Stimulated activated CD4-positive, alpha-beta T cell treated with anti-CD3 and anti-CD28 coated beads, Interleukin-1b, Interleukin-23, amount 100 ng/mL, for 48 hours (primary cell): ENCODE measurements at places on chromosomes 7 and 10.

DNA sequence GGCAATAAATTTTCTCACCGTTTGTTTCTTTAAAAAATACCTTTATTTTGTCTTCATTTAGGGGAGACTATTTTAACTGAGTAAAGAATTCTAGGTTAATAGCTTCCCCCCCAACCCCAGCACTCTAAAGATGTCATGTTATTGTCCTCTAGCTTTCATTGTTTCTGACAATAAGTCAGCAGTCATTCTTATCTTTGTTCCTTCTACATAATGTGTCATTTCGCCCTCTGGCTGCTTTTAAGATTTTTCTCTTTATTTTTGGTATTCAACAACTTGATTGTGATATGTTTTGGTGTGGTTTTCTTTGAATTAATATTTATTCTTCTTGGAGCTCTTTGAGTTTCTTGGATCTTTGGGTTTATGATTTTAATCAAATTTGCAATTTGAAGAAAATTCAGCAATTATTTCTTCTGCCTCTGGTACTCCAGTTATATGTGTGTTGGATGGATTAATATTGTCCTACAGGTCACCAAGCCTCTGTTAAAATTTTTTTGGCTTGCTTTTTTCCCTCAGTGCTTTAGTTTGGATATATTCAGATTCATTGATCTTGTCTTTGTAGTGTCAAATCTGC, 64.6 kb upstream of the ELN start:
- DNase-seq: no peak

- no peak for DNase-seq
Observed at GRCh38 chr10:91493313-91493712, 83.2 kb downstream of the HECTD2 start.

DNA sequence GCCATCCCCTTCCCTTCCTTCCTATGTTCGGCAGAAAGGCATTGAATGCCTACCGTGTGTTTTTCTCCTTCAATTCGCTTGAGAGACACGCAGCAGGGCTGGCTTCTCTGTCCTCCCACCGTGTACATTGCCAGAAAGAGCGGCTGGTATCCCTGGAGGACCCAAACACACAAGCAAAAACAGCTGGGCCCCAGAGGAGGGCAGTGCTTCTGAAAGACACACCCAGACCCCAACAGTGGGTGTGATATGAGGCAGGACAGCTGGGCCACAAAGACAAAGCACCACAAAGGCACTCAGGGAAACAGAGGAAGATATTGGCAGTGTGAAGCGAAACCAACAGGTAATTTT, 133.1 kb upstream of the SH2B2 start:
- no peak for DNase-seq

- no peak for DNase-seq
Observed at GRCh38 chr10:133614830-133615580, 11.6 kb downstream of the FRG2B start.

DNA sequence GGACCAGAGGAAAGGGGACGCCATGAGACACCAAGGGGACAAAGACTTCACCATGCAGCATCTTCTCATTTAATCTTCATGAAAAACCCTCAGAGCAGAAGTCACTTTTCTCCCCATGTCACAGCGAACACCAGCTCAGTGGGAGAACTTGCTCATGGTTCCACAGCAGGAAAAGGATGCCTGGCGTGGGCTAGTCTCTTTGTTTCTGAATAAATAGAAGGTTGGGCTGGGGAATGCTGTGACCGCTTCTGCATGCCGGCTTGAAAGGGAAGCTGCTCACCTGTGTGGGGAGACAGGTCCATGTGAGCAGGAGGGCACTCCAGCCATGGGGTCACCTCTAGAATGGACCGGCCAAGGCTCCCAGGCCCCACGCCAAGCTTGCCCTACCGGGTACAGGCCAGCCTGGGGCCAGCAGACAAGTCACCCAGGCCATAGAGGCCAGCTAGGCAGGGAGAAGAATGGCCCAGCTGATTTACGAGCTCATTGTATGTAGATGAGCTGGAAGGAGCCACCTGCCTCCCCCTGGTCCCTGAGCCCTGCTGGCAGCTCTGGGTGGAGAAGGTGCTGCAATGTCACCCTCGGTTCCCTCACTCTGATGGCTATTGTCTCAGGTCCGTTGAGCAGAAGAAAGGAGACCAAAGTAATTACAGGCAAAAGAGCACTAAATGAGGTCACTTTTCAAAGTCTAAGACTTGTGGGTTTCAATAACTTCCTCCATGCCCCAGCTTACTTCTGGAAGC, 82.0 kb upstream of the PDZD8 start:
- DNase-seq: no peak

GRCh38 chr7:159130820-159131219, 13.8 kb downstream of the VIPR2 start:
- no peak for DNase-seq

DNA sequence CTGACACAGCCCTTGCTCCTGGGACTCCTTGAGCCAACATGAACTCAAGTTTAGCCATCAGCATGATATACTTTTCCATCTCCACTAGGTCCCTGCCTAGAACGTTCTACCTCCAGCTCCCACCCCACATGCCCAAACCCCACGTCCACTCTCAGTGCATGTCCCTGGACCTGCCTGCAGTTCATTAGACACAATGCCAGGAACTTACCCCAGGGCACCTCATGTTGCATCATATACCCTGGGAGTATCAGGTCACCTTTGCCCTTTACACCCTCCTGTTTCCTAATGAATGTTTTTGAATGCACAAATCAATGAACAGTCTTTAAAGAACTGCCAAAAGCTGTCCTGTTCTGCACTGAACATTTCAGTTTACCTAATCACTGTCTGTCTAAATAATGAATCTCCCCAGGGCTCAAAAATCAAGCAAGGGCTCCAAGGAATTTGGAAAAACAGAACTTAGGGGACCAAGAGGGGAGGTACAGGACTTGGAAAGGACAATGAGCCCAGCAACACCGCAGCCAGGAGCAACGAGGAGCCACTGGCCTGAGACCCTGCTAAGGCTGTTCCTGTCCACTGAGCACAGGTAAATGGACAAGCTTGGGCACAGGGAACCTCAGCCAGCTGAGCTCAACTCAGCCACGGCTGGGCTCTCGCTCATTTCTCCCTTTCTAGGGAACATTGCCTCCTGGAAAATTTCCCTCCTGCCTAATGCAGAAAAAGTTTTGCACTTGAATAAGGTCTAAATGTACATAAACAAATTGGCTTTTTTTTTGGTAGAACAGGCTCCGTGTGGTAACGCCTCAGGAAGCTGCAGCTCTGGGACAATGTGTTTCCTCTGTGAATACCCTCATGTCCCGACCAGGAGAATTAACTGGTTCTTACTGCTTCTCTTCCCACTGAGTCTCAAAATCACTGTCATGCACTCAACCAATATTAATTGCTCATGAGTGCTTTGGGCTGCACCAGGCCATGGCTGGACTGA, 7.4 kb downstream of the MAT1A start:
- DNase-seq: no peak

- DNase-seq: no peak
Observed at GRCh38 chr7:1555046-1555812, 776 bp downstream of the TMEM184A start.

- no peak for DNase-seq
Observed at GRCh38 chr10:63064706-63065105, 68.4 kb upstream of the NRBF2 start.

DNA sequence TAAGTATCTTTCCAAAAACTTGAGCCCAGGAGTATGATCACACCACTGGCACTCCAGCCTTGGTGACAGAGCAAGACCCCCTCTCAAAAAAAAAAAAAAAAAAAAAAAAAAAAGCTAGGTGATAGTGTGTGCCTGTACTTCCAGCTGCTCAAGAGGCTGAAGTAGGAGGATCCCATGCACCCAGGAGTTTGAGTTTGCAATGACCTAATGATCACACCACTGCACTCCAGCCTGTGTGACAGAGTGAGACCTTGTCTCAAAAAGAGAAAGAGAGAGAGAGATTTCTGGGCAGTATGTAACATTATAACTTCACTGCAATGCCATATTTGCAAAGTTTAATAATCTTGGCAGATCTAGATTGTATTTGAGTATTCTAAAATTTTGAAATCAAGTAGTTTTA, 47.6 kb downstream of the AKAP9 start:
- DNase-seq: no peak

- no peak for DNase-seq
Observed at GRCh38 chr10:30709700-30710358, 80.3 kb upstream of the LYZL2 start.

DNA sequence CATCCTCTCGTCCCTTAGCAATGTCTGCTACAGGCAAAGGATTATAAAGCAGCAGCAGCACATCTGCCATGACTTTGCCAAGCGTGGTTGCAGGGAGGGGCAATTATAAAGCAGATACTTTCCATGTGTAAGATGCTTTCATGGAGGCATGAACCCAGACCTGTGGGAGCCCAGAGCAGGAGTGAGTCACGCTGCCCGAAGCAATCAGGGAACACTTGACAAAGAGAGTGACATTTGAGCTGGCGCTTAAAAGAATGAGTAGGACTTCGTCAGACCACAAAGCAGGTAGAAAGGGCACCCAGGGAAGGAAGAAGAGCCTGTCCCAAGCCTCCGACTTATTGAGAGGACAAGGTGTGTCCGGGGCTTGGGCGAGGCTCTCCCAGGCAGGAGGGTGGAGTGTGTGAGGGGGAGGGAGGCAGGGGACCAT, 147.2 kb downstream of the MYOF start:
- peak; percentile 31 for DNase-seq

- DNase-seq: no peak
Observed at GRCh38 chr10:49664006-49664841, 15.2 kb upstream of the C10orf53 start.

GRCh38 chr10:25842146-25842545, 91.9 kb upstream of the MYO3A start:
- DNase-seq: no peak

DNA sequence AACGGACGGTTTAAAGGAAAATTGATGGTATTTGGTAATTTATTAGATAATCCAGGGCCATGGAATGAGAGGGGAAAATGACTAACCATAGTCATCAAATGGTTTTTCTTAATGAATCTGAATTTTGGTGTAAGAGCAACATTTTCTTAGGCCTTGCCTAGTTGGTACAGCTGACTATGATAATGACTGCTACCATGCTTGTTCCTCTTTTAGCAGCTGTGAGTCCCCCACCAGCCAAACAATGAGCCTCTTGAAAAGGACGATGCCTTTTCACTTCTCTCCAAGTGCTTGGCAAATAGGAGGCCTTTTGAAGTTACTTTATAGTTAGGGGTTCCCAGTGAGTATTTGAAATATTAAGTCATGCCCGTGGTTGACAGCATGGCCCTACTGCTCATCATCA, 53.0 kb downstream of the TRUB1 start:
- DNase-seq: no peak

- DNase-seq: no peak
Observed at GRCh38 chr10:131452926-131453720, 141.6 kb upstream of the TCERG1L start.

DNA sequence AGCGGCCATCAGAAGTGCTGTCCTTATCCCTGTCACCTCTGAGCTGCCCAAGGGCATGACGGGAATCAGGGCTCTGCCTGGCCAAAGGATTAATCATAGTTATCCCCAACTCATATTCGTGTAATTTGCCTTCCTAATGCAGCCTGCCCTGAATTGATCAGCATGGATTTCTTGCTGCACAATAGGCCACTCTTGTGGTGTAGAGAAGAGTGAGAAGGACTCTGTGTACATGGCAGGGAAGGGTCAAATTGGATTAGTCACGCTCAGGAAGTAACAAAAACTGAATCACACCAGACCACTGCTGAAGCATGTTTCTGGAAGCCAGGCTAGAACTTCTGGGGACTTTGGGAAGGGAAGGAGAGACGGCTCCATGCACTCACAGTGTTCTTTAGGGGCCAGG, 227.0 kb downstream of the BUB3 start:
- DNase-seq: no peak

DNA sequence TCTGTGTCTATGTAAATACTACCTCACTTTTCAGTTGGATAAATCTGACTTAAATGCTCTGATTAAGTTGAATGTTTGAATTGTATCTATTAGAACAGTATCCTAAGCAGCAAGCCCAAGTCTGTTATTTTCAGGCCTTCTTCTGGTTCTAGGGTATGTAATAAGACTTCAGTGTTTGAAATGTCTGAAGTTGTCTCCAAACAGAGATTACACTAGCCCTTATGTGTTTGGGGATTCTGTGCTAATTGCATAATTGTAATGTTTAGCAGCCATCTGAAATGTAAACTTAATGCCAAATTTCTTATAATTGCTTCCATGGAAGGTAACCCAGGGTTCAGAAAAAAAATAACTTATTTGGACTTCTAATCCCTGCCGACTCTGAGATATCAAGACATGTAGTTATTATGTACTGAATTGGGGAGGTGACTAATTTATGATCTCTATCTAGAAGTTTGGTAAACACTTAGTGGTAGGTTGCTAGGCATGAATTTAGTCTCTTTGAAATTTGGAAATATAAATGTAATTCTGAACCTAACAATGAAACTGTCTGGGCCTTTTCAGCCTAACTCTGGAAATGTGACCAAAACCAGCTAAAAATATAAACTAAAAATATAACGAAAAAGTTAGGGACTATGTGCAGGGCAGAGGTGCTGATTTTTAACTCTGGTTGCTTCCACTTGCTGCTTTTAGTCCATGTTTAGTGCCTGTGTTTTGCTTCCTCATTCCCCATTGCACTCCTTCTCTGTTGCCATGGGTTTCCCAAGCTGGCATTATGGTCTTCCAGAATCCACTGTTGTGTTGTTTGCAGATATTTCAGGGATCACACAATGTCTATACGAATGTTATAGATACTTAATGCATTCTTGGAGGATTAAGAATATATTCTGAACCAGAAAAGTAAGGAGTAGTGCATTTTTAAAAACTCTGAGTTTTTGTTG, 54.8 kb downstream of the MCU start:
- DNase-seq: no peak

- no peak for DNase-seq
Observed at GRCh38 chr10:21264271-21264670, 261.2 kb downstream of the SKIDA1 start.

DNA sequence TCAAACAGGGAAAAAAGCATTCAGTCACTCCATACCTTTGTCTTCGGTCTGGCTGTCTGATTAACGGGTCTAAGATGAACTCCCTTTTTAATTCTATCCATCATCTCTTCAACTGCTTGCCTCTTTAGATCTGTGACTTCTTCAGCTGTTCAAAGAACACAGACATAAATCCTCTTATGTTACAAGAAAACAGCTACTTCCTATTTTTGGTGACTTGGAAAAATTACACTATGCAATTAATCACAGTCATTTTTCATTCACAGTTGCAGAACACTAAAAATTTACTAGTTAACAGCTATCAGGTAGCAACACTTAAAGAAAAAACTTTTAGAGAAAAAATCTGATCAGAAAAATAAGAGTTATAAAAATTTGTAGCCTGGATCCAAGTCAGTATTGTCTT, 66.0 kb downstream of the ENO4 start:
- no peak for DNase-seq

DNA sequence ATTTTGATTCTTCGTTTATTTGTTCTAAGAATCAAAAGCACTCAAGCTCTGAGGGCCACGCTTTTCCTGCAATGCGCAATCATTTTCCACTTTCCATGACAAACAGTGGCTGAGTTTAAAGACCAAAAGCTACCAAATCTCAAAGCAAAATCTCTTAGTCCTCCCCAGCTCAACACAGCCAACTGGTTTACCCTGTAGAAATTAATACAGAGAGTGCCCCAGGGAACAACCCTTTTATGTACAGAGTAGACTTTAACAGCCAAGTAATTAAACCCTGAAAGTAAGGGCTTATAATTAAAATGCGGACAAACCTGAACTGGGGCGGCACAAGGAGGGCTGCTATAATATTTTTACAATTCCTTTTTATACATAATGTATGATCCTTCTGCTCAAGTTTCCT, 53.2 kb downstream of the FAM53B start:
- no peak for DNase-seq
